Activated CD4-positive, alpha-beta T cell treated with anti-CD3 and anti-CD28 coated beads for 24 hours (primary cell): ENCODE measurements at places on chromosomes 2 and 18.

DNA sequence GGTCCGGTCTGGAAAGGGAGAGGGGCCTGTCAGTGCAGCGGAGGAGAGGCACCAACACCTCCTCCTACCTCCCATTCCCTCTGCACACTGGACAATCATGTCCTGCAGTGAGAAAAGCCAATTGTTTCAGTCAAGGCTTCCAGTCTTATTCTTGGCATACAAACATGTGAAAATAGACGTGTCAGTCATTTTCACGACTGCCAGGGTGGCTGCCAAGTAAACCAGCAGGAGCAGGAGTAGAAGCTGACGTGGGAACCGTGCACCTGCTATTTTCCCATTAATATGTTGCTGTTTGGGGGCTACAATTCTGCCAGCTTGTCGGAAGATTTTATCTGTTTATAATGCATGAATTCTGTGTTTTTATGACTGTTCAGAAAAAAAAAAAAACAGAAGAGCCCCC, 202.3 kb downstream of the SPP2 start:
- no peak for DNase-seq

DNA sequence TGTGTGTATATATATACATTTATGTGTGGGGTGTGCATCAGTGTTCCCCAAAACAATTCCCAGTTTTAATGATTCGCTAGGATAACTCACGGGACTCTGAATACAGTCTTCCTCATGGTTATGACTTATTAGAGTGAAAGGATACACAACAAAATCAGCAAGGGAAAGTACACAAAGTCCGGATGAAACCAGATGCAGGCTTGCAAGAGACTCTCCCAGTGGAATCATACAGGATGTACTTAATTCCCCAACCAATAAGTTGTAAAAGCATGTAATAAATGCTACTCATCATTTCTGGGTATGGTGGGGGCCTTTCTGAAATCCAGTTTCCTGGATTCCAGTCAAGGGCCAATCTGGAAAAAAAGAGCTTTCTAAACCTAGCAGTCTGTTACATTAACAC, 654.1 kb upstream of the SYT4 start:
- no peak for DNase-seq

DNA sequence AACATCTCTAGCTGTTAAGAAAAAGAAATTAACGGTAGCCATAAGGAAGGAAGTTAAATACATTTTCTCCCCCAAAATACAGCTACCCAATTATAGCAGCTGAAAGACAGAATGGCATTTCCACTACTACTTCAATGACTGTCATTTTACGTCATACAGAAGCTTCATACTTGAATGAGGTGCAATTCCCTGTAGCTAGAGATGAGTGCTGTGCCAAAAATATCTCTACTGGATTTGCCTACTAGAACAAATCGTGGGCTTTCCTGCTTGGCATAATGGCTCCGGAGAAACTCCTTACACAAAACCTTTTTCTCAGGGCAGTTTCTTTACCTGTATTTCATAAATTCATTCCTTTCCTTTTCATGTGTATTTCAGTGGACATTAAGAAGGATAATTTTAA, 36.3 kb upstream of the NRXN1 start:
- DNase-seq: no peak

- no peak for DNase-seq
Measured at GRCh38 chr2:164910101-164910899, 45.0 kb downstream of the SLC38A11 start.

- DNase-seq: no peak
Measured at GRCh38 chr18:45221363-45221762, 393.9 kb upstream of the SLC14A2 start.

GRCh38 chr2:13354031-13354430, 637.3 kb downstream of the TRIB2 start:
- DNase-seq: no peak
